ENCODE measurements at places on chromosomes 4 and X. TPM values are rescaled to one million over a fixed set of nuclear protein-coding genes. Genes with fewer than 3 reads are reported as not detected.

Gene RHOH
- not detected for total RNA-seq

Gene RTL3
- not detected for total RNA-seq

Gene CNGA1
- total RNA-seq = not detected

Gene SUPT20HL2
- not detected for total RNA-seq

Gene NHS
- 0.13 TPM for total RNA-seq

Gene NRK
- 5.3 TPM for total RNA-seq

Gene DACH2
- total RNA-seq = not detected

Gene ACTRT1
- total RNA-seq = not detected

Gene OTUD6A
- not detected for total RNA-seq

Gene PCGF3
- total RNA-seq = 54.7 TPM

Gene LRCH2
- 9.2 TPM for total RNA-seq

Gene TEX13B
- total RNA-seq = not detected

Gene ERCC6L
- total RNA-seq = 16.9 TPM

Gene CD38
- under 0.01 TPM for total RNA-seq

Gene CT47A7
- total RNA-seq = not detected

Gene UCHL1
- total RNA-seq = 768 TPM

Gene TMPRSS11E
- total RNA-seq = not detected

Gene REPS2
- total RNA-seq = 4.4 TPM

Gene HSFX2
- total RNA-seq = 0.13 TPM

Gene RASL11B
- not detected for total RNA-seq

Gene MAGEB10
- not detected for total RNA-seq

Gene LGI2
- total RNA-seq = under 0.01 TPM

Gene KLHL13
- total RNA-seq = 22.1 TPM

Gene FGG
- total RNA-seq = not detected

Gene UGT2A1
- 0.93 TPM for total RNA-seq

Gene LRRC66
- 0.29 TPM for total RNA-seq

Gene BEX5
- total RNA-seq = not detected

Gene H2BW2
- not detected for total RNA-seq

Gene SNX12
- total RNA-seq = 69.7 TPM

Gene CLDN22
- not detected for total RNA-seq

Gene SHROOM2
- total RNA-seq = 14.1 TPM

Gene EBP
- total RNA-seq = 89.1 TPM

Gene PRPS2
- 50.6 TPM for total RNA-seq

Gene DDX60
- total RNA-seq = 17.7 TPM

Gene MAGEA10
- not detected for total RNA-seq

Gene KANTR
- 10.5 TPM for total RNA-seq

Gene DGKK
- total RNA-seq = not detected

Gene GYPB
- not detected for total RNA-seq

Gene TGIF2LX
- not detected for total RNA-seq

Gene MAGEB2
- total RNA-seq = not detected

Gene UGT2B17
- total RNA-seq = not detected

All from thoracic aorta endothelial cell (primary cell).